ENCODE measurements at places on chromosomes 11 and 22.

GRCh38 chr22:41587347-41587723 lies 2.3 kb downstream of the PMM1 start:
- DNase-seq: no peak

- DNase-seq: no peak
Observed at GRCh38 chr22:37623075-37624016, 14.7 kb downstream of the GGA1 start.

GRCh38 chr11:78392854-78393253 lies 24.8 kb downstream of the GAB2 start:
- no peak for DNase-seq

GRCh38 chr11:57228600-57228999 lies 8.4 kb downstream of the APLNR start:
- DNase-seq: no peak

GRCh38 chr11:83073884-83074283 lies 2.2 kb upstream of the RAB30 start:
- DNase-seq: no peak

- DNase-seq: no peak
Observed at GRCh38 chr11:116506263-116506825, 266.4 kb downstream of the BUD13 start.

- no peak for DNase-seq
Observed at GRCh38 chr11:121372028-121372427, 79.5 kb downstream of the SC5D start.

DNA sequence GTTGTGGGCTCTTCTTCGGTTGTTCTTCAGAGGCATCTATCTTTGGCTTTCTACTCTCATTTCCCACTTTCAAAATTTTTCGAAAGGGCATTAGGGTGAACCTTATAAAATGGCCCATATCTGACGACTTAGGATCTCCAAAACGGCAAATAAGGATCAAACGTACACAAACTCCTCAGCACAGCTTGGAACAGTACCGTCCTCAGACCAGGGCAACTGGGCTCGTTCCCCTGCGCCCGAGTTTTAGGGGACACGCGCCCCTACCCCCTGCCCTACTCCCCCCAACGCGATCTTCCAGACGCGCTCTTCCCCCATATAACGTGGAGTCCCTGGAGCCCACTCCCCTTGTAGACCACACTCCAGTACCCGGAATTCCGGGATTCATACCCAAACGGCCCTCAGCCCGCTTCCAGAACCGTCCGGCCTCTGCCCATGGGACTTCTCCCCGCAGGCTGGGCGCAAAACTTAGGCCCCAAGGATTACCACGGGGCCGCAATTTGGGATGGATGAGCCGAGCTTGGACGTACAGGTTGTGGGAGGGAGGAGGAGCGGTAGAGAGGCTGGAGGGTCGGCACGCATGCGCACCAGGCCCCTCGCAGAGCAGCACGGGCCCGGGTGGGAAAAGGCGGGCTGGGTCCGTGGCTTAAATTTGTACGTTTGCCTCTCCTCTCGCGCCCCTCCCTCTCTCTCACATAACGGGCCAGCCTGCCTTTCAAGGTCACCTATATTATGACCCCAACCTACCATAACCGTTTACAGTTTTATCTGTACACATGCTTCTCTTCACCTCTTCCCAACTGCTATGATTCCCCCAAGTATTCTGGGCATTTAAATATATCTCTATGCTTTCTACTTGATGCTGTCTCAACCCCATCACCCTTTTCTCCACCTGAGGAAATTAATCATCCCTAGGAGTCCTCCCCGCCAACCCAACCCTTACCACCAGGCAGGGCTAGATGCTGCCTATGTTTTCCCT lies 3.4 kb downstream of the CCDC89 start:
- DNase-seq: peak; percentile 23

- DNase-seq: no peak
Observed at GRCh38 chr22:46391486-46392136, 56.1 kb downstream of the TRMU start.

DNA sequence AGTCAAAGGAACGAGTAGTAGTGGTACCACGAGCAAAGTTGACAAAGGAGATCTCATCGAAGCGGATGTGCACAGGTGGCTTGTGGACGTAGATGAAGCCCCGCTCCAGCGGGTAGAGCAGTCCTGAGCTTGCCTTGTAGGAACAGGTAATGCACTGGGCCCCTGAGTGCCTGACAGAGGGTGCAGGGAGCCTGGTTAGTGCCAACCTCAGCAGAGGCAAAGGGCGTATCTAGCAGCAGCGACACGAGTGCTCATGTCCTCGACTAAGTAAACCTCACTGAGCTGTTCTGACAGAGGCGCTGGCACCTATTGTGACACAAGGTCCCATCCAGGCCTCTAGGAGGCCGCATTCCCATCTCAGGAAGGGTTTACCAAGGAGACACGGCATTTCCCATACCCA lies 4.0 kb downstream of the SSRP1 start:
- DNase-seq: no peak

Data from DMS 273 treated with DMSO at 0.1 percent for 48 hours (cell line).